ENCODE measurements at places on chromosomes 5 and 9. TPM values are rescaled to one million over a fixed set of nuclear protein-coding genes. Genes with fewer than 3 reads are reported as not detected.

Gene NSG2
- total RNA-seq, result 0.21 TPM

Gene CNTFR
- total RNA-seq, result not detected

Gene DBH
- total RNA-seq, result not detected

Gene SLC36A3
- not detected for total RNA-seq

Gene FGF10
- total RNA-seq, result not detected

Gene GFRA3
- total RNA-seq, result not detected

Gene ERCC6L2
- total RNA-seq, result 40.7 TPM

Gene ZNG1C
- total RNA-seq, result 41.4 TPM

Gene CEL
- total RNA-seq, result 0.34 TPM

Gene NTNG2
- total RNA-seq, result not detected

Data from nasal cavity respiratory epithelium epithelial cell of viscerocranial mucosa (primary cell).